ENCODE measurements at places on chromosomes 13 and 19. TPM values are rescaled to one million over a fixed set of nuclear protein-coding genes. Genes with fewer than 3 reads are reported as not detected.
A peak's percentile ranks its signal among the peaks of the same experiment; 100 is the strongest.

DNA sequence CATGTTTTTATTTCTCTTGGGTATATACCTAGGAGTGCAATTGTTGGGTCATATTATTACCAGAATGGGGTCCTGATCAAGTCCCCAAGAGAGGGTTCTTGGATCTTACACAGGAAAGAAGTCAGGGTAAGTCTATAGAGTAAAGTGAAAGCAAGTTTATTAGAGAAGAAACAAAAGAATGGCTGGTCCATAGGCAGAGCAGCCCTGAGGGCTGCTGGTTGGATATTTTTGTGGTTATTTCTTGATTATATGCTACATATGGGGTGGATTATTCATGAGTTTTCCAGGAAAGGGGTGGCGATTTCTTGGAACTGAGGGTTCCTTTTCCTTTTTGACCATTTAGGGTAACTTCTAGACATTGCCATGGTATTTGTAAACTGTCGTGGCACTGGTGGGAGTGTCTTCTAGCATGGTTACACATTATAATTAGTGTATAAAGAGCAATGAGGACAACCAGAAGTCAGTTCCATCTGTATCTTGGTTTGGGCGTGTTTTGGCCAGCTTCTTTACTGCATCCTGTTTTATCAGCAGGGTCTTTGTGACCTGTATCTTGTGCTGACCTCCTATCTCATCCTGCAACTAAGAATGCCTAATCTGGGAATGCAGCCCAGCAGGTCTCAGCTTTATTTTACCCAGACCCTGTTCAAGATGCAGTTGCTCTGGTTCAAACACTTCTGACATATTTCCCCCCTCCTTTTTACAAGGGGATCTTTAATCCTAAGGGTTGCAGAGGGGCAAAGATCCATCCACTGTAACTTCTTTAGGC is 41.1 kb downstream of the CEACAM1 start:
- DNase-seq, result no peak

- no peak for DNase-seq
These were observed 48.9 kb upstream of the PABPC3 start for GRCh38 chr13:25046985-25047511.

DNA sequence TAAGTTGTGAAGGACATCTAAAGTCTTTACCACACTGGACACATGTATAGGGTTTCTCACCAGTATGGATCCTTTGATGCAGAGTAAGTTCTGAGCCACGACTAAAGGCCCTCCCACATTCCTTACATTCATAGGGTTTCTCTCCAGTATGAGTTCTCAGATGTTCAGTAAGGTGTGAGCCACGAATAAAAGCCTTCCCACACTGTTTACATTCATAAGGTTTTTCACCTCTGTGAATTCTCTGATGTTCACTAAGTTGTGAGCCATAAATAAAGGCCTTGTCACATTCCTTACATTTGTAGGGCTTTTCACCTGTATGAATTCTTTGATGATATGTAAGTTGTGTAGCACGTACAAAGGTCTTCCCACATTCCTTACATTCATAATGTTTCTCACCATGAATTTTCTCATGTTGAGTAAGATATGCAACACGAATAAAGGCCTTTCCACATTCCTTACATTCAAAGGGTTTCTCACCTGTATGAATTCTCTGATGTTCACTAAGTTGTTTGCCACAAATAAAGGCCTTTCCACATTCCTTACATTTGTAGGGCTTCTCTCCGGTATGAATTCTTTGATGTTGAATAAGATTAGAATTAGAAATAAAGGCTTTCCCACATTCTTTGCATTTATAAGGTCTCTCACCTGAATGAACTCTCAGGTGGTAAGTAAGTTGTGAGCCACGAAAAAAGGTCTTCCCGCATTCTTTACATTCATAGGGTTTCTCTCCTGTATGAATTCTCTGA is 29.8 kb downstream of the ZNF571 start:
- DNase-seq, result no peak

DNA sequence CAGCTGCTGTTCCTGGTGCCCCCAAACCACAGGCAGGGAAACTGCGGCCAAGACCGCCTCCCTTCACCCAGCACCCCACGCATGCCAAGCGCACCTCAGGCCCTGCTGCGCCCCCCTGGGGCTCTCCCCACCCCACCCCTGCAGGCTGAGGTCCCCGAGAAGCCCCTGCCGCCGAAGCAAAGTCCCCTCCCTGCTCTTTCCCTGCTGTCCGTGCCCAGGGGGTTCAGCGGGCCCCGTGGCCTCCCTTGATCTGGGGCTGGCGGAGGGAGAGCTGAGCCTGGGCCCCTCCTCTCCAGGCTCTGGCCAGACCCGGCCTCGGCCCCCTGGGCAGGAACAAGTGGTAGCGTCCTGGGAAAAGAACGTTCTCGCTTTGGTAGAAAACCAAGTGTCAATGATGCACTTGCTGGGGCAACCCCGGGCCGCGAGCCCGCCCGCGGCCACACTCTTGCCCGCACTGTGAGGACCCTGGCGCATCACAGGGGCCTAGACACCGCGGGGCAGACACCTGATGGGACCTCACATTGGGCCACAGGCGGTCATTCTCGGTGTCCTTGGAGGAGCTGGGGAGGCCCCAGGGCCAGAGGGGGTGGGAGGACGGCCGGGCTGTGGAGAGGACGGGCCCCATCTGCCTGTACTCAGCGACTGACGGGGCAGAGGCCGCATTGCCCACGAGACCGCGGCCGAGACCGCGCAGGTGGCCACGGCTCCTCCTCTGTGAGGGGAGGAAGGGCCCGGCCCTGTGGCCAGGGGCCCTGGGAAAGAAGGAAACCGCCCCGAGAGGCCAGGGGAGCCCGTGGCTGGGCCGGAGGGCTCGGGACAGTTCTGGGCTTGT is 29.0 kb downstream of the GPX4 start:
- DNase-seq, result no peak

GRCh38 chr13:37392389-37392788 is 206.2 kb downstream of the POSTN start:
- DNase-seq, result no peak

DNA sequence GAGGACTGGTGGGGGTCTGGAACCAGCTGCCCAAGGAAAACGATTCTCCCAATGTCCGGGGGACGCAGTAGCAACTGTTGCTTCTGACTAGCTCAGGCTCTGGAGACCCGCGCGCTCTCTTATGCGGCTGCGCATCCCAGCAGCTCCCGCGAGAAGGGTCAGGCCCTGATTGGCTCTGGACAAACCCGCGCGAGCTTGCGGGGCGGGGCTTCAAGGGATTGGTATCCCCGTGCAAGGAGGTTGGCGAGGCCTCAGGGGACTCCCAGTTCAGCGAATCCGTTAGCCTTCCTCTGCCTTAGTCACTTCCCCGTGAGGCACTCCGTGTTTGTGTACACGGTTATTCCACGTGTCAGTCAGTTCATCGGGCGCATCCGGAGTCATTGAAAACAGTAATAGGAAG is 20.2 kb downstream of the SIGLECL1 start:
- DNase-seq, result no peak

- DNase-seq, result peak; percentile 22
These were observed 1372.1 kb downstream of the PCDH9 start for GRCh38 chr13:65857942-65858565.

DNA sequence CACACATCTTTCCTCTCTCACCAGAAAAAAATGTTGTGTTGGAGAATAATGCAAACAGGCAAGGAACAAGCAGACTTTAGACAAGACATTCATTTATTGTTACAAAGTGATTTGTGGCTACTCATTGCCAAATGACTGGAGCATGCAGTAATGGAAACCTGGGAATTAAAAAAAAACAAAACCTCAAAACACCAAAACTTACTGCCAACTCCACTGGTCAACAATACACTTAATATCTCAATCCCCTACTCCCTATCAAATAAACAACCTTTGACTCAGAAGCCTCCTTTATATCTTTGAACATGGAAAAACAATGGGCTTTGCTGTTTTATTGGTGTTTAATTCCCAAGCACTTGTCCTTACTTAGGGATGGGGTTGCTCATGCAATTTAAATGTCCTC is 112.8 kb downstream of the POSTN start:
- DNase-seq, result no peak

DNA sequence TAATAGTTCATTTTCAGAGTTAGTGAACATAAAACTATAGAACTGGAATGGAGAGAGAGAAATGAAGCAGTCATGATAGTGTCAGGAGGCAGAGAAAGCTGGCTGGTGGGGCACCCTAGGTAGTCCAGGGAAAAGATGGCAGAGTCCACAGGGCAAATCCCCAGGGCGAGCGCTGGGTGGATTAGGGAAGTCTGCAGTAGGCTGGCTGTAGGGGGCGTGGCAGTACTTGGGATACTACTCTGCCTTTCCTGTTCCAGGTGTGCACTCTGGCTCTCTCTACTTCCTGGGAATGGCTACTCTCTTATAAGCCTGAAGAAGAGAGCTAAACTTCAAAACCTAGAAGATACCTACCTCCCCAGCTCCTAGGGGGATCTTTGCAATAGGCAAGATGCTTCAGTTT is 232.9 kb upstream of the SLC10A2 start:
- no peak for DNase-seq

- DNase-seq, result no peak
These were observed 24.2 kb downstream of the ACTN4 start for GRCh38 chr19:38671654-38672053.

- DNase-seq, result no peak
These were observed 43.6 kb upstream of the UQCRFS1 start for GRCh38 chr19:29256516-29256915.

DNA sequence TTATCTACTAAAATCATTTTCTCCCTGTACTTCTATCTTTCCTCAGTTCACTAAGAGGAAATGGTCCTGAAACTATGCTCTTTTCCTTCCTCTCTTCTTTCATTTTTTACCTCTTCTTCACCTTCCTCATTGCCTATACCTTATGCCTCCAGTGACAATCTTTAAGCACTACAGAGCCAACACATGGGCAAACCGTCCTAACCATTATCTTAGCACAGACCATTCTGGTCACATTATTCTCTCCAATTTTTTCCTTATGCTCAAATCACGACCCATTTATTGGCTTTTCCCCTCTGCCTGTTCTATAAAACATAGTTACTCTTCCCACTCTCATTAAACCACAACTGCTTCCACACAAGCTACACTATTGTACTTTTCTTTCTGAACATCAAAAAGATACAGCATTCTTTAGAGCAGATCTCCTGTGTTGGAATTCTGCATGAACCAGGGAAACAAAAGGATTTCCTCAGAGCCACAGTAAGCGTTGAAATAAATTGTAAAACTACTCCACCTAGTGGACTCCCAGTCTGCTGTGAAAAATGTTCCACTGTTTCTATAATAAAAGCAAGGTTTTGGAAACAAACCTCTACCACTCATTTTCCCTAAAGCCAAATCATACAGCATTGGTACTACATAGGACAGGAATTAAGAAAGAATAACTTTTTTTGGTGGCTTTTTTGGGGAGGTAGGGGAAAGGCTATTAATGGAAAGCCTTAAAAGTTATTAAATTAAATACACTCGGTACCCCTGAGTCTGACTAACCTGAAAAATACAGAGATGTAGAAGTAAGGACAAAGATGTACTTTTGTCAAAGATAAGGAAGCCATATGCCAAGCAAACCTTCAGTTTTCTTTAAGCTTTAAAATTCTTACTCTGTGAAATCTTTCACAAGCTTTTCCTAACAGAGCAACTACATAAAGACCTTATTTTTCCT is 19.5 kb downstream of the NUFIP1 start:
- peak; percentile 71 for DNase-seq

- DNase-seq, result no peak
These were observed 95.0 kb downstream of the ARHGEF7 start for GRCh38 chr13:111210091-111210490.

DNA sequence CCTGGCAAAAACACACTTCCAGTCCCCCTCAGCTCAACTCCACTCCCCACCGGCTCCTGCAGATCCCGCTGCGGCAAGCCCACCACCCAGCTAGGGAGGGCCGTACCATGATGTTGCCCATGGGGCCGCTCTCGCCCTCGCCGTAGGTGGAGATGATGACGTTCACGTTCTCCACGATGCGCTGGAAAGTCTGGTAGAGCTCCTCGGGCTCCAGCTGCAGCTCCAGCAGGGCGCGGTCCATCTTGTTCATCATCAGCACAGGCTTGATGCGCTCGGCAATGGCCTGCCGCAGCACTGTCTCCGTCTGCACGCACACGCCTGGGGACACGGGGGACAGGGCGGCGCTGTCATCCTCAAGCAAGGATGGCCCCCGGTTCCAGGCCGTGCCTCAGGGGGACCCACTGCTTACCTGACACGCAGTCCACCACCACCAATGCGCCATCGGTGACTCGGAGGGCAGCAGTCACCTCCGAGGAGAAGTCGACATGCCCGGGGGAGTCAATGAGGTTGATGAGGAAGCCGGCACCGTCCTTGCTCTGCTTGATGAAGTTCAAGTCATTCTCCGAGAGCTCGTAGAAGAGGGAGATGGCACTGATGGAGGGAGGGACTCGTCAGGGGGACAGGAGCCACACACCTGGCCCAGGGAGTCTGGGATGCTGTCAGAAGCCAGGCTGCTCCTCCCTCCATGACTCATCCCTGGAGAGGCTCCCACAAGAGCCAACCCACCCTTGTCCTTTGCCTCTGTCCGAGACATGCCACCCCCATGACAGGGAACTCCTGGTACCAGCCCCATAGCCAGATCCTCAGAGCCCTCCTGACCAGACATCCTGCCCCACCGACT is 2.3 kb downstream of the EEF2 start:
- DNase-seq, result no peak

DNA sequence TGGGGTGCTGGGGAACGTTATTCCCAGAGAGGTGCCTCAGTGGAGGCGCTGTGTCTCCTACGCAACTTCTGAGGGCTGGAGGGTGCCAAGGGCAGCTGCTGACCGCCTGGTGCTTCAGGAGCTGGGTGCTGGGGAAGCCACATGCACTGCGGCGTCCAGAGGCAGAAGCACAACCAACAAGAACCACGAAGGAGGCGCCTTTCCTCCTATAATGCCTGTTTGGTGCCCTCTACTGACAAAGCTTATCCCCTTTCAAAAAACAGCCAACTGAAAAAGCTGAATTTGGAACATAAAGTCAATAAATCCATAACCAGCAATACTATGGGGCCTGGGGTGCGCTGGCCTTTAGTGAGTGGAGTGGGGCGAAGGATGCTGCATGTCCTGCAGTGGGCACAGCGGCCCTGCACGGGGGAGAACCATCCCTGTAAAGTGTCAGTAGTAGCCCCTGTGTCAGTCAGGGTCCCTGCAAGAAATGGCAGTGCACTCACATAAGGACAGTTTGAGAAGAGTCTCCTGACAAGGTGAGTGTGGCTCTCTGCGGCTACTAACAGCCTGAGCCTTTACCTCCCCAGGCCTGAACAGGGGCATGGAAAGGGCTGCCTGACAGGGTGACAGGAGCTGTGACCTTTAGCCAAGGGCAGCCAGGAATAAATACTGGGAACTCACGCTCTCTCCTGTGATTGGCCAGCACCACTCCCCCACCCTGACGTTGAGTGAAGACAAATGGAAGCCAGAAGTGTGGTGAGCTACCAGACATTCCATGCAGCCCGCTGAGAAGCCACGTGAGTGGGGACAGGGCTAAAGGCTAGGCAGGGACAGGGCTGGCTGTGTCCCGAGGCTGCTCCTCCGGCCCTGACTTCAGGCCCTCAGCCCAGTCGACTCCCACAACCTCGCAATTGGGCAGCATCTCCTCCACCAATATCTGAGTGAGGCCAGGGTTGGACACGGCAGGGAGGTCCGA is 4.5 kb upstream of the B3GNT8 start:
- DNase-seq, result peak; percentile 56

SEMA6B gene
- total RNA-seq, result 6.9 TPM

ATP8B3 gene
- 1.4 TPM for total RNA-seq

NANOS2 gene
- total RNA-seq, result not detected

ZNF8 gene
- total RNA-seq, result 3.6 TPM

TPP2 gene
- total RNA-seq, result 48.7 TPM

TRPC4 gene
- total RNA-seq, result not detected

ADM5 gene
- 0.59 TPM for total RNA-seq

NALCN gene
- total RNA-seq, result 0.24 TPM

WTIP gene
- total RNA-seq, result 10.8 TPM

CEBPG gene
- total RNA-seq, result 33.4 TPM

Measured in SK-MEL-5 (cell line).